ENCODE measurements at places on chromosomes 13 and 19.

GRCh38 chr13:110876609-110877008 is 38.3 kb downstream of the ANKRD10 start:
- no peak for DNase-seq

DNA sequence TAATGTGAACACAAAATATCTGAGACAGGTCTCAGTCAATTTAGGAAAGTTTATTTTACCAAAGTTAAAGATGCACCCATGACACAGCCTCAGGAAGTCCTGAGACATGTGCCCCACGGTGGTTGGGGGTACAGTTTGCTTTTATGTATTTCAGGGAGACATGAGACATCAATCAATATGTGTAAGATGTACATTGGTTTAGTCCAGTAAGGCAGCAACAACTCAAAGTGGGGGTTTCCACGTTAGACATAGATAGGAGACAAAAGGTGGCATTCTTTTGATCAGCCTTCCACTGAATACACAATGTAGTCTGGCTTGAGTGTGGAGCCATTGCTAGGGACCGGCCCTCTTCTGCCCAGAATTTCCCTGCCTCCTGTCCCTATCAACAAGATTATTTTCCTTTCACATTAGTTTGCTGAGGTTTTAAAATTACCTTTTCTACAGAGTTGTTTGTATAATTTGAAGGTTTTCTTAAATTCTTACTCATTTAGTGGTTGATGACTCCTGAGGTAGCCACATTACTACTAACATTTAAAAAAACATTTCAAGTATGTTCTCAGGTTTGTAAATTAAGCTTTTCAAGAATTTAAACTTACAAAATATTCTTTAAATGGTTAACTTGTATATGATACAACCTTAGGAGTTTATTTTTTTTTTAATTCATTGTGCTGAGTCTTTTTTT is 33.2 kb downstream of the RNASEH2B start:
- DNase-seq: no peak

GRCh38 chr19:42010245-42011126 is 16.5 kb upstream of the ATP1A3 start:
- no peak for DNase-seq

- no peak for DNase-seq
Observed at GRCh38 chr19:17754634-17755442, 3.6 kb downstream of the FCHO1 start.

GRCh38 chr13:97261254-97262005 is 39.3 kb downstream of the MBNL2 start:
- DNase-seq: no peak

DNA sequence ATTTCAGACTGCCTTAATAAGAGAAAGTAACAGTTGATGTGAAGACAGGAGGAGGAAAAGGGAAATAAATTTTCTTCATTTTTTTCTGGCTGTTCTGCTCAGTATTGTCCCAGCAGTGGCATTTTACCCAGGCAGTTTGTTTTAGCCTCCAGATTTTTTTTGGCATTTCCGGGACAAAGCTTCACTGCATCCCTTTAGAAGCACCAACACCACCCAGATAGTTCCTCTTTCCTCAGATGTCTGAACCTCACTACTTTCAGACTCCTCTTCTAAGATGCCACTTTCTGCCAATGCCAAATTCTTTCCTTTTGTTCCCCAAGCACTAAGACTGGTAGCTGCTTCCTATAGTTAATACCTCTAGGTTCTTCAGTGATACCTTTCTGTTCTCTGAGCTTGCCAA is 480.1 kb upstream of the SLC10A2 start:
- no peak for DNase-seq

DNA sequence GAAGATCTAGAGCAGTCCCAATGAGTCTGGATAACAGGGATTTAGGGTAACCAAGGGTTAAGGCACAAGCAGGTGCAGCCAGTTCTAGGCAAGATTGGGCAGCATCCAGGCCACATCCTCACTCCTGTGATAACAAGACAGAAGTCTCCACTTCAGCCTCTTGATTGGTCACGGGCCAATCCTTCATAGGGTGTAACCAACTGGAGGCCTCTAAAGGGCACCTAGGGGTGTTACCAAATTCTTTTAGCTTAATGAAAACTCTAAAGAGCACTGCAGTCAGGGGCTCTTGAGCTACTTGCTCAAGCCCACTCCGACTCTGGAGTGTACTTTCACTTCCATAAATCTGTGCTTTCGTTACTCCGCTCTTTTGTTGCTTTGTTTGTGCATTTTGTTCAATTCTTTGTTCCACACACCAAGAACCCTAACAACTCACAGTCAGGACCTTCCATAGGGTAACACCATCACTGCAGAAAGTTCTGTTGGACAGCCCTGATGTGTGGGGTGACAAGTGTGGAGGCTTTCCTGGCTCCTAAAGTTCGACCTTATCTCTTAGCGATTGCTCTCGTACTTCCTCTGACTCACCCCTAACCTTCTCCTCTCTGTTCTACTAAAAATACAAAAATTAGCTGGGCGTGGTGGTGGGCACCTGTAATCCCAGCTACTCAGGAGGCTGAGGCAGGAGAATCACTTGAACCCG is 36.1 kb downstream of the ZSWIM9 start:
- no peak for DNase-seq

- DNase-seq: peak; percentile 19
Observed at GRCh38 chr13:84951128-84951527, 848.1 kb downstream of the SLITRK6 start.

GRCh38 chr13:50017819-50018218 is 2.6 kb downstream of the KCNRG start:
- DNase-seq: no peak

- no peak for DNase-seq
Observed at GRCh38 chr19:38653028-38653571, 5.7 kb downstream of the ACTN4 start.

- no peak for DNase-seq
Observed at GRCh38 chr13:95588721-95589120, 36.2 kb downstream of the CLDN10 start.

DNA sequence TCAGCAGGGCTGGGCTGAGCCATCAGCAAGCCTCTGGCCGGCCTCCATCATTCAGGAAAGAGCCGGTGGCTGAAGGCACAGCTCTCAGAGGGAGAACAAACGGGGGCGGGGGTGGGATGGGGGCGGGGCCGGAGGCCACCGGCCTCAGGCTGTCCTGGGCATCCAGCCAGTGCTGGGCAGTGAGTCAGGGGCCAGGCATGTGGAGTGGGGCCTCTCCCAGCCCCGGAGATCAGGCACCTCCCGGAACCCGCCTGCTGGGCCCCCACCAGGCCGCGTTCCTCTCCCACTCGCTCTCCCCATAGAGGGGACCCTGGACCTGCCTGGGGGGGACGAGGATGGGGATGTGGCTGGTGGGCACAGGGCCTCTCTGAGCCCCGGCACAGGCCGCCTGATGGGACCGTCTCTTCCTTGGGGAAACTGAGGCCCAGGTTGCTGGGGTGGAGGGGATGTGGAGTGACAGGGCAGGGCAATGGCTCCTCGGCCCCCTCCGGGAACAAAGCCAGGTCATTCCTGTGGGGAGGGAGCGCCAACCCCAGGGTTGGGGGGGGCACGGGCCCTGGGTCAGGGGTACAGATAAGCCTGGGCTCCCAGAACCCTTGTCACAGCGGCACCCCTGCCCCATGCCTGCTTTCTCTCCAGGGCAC is 12.9 kb downstream of the SPC24 start:
- DNase-seq: no peak

DNA sequence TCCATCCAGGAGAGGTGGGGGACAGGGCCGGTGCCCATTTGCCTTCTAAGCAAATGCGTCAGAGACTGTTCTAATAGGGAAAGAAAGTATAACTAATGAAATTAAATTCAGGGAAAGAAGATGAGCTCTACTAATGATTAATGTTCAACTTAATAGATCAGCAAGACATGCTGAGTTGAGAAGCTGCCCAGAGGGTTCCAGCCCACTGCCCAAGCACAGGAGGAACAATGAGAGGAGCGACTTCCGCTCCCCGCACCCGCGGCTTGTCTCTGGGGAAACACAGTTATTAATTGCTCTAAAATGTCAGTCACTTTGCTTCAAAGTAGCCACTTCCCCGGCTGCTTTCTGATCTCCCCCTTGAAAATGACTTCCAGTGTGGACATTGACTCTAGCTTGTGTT is 331.3 kb downstream of the UQCRFS1 start:
- DNase-seq: no peak

- DNase-seq: no peak
Observed at GRCh38 chr13:35836446-35836845, 294.7 kb downstream of the DCLK1 start.

- no peak for DNase-seq
Observed at GRCh38 chr13:113768018-113768905, 9.2 kb downstream of the TMEM255B start.

- DNase-seq: no peak
Observed at GRCh38 chr13:51637852-51638215, 53.6 kb downstream of the WDFY2 start.

GRCh38 chr19:48637948-48638830 is 1.0 kb upstream of the DBP start:
- no peak for DNase-seq

DNA sequence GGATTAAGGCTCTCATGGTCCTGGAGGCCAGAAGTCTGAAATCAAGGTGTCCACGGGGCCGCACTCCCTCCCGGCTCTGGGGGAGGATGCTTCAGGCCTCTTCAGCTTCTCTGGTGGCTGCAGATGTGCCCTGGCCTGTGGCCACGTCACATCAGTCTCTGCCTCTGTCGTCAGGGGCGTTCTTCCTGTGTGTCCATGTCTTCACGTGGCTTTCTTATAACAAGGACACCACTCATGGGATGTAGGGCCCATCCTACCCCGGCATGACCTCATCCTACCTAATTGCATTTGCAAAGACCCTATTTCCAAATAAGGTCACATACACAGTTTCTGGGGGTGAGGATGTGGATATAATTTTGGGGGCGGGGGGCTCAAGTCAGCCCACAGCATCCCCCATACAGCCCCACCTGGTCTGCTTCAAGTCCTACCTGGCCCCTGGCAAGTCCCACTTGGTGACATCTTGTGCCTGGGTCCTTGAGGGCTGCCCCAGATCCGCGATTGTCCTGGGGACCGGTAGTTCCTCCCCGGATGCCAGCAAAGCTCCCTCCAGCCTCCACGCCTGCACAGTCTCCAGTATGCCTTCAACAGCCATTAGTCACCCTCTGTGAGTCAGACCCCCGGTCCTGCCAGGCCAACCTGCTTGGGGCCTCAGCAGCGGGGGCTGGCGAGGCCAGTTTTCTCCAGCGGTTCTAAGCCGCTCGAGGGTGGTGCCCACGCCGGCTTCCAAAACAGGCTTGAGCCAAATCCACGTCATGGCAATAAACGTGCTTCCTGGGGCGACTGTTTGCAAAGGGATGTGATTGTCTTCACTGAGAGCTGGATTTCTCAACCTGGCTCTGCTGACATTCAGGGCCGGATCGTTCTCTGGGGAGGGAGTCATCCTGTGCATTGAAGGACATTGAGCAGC is 32.2 kb downstream of the MYO9B start:
- peak; percentile 67 for DNase-seq

- no peak for DNase-seq
Observed at GRCh38 chr19:48798937-48799336, 11.9 kb downstream of the BCAT2 start.

GRCh38 chr19:41695745-41696144 is 7.7 kb upstream of the CEACAM7 start:
- no peak for DNase-seq

DNA sequence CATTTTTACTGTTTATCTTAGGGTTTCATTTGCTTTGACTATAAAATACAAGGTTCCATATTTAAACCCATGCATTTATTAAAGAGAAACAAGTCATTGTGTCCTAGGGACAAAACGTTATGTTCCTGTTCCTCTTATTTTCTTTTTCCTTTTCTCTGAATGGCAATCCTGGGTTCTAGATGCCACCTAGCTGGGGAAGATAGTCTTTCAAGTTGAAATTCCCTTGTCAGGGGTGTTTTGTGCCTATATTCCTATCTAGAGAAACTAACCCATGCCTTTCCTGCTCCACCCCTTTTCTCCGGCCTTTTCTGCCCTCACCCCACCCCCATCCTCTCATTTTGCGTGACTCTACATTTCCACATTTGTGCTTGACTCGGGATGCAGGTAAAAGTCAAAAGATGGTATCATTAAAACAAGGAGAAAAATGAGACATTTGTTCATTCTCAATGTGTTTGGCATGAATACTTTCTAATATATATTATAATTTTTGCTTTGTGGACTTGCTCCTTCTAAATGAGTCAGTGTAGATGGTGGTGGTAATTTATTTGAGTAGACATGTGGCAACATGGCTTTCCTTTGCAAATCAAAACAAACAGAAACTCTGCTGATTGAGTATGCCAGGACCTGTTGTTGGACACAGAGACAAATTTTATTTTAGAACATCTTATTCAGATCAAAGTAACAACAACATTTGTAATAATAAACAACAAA is 26.8 kb upstream of the STARD13 start:
- DNase-seq: no peak

DNA sequence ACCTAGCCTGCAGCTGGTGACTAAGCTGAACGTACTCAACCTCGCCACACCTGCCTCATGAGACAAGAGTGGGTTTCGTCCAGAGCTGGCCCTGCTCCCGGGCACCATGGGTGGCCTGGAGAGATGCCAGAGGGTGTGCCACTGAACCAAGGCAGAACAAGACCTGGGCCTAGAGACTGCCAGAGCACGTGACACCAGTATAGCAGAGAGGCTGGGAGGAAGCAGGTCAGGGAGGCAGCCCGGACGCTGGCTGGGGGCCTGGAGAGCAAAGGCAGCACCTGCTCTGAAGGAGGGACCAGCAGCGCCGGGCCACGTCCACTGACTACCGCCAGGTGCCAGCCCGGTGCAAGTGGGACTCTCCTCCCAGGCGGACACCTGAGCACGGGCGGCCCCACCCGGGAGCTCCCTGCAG is 7.3 kb upstream of the C13orf46 start:
- DNase-seq: peak; percentile 66

GRCh38 chr13:33377411-33377810 is 91.9 kb upstream of the STARD13 start:
- DNase-seq: no peak

GRCh38 chr19:12792051-12792852 is 966 bp downstream of the JUNB start:
- no peak for DNase-seq

GRCh38 chr19:6694147-6694815 is 24.3 kb upstream of the TNFSF14 start:
- no peak for DNase-seq
